ENCODE measurements at places on chromosomes 16 and 17. TPM values are rescaled to one million over a fixed set of nuclear protein-coding genes. Genes with fewer than 3 reads are reported as not detected.

Gene MRPS23
- 16.4 TPM for total RNA-seq

Gene ITGAX
- not detected for total RNA-seq

Gene KIF19
- 0.15 TPM for total RNA-seq

Gene ST6GALNAC2
- total RNA-seq, result 0.28 TPM

Gene CEMP1
- total RNA-seq, result not detected

Gene MGAT5B
- total RNA-seq, result 6.0 TPM

Gene C17orf107
- total RNA-seq, result 2.3 TPM

Gene GAS7
- total RNA-seq, result 2.9 TPM

Gene VWA3A
- 1.0 TPM for total RNA-seq

- no peak for DNase-seq
These were observed 25.9 kb downstream of the CLUH start for GRCh38 chr17:2685696-2686095.

GRCh38 chr16:17566075-17566474 lies 95.3 kb upstream of the XYLT1 start:
- no peak for DNase-seq

GRCh38 chr16:23081675-23082119 lies 67.6 kb downstream of the USP31 start:
- no peak for DNase-seq

GRCh38 chr16:66212428-66212827 lies 154.1 kb upstream of the CDH5 start:
- DNase-seq, result no peak

DNA sequence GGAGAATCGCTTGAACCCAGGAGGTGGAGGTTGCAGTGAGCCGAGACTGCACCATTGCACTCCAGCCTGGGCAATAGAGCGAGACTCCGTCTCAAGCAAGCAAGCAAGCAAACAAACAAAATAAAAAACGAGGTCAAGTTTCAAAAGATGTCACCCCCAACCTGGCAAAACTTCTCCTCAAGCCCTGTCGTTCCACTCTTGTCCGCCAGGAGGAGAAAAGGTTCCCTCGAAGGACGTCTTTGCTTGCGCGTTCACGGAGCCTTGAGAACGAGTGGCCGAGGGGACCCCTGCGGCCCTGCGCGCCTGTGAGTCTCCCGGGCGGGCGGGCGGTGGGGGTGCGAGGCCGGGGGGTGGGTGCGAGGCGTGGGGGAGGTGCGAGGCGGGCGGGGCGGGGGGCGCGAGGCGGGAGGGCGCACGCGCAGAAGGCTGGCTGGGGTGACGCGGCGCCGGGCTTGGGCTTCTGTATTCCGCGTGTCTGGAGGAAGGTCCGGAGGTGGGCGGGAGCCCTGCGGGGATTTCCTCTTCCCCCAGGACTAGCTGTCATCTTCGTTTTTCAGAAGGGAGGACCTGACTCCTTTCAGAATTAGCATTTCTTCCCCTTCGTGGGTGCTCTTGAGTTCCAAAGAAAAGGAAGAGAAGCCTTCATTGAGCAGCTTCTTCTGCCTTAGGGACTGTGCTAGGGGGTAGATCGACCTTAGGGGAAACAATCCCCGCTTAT lies 3.7 kb downstream of the SLC52A1 start:
- peak; percentile 90 for DNase-seq

DNA sequence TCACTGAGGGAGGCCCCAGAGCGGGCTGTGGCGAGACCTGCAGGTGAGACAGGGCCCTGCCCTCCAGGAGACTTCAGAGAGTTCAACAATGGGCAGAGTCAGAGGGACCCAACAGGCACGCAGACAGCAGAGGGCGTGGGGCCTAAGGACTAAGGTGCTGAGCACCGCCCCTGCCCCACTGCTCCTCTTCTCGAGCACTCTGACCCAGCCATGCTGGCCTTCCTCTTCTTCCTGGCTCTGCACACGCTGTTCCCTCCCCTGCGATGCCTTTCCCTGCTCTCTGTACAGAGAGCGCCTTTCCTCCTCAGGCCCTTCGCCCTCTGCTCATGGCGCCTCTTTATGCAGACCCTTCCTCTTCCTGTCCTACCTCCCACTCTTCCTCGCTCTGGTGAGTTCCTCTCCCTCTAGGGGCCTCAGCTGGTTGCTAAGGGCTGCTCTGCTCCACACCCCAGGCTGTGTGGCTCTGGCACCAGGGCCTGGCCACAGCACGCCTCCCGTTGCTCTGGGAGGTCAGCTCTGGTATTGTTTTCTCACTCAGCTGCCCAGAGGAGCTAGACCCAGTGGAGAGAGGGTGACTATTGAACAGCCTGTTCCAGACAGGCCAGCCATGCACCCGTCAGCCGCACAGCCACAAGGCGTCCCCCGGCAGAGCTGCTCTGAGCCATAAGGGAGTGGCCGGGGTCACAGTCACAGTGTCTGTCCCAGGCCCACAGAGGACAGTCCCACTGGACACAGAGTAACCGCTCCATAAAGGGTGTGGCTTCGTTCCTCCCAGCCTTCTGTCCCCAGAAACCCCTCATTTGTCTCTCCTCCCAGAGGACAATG lies 13.6 kb upstream of the RASD1 start:
- DNase-seq, result no peak

GRCh38 chr17:51346218-51346982 lies 86.1 kb downstream of the UTP18 start:
- no peak for DNase-seq

GRCh38 chr16:22347100-22347820 lies 27.2 kb downstream of the CDR2 start:
- DNase-seq, result no peak

- DNase-seq, result no peak
These were observed 37.0 kb downstream of the GAS7 start for GRCh38 chr17:10161386-10161785.

GRCh38 chr16:50371036-50371716 lies 2.4 kb upstream of the BRD7 start:
- DNase-seq, result no peak

DNA sequence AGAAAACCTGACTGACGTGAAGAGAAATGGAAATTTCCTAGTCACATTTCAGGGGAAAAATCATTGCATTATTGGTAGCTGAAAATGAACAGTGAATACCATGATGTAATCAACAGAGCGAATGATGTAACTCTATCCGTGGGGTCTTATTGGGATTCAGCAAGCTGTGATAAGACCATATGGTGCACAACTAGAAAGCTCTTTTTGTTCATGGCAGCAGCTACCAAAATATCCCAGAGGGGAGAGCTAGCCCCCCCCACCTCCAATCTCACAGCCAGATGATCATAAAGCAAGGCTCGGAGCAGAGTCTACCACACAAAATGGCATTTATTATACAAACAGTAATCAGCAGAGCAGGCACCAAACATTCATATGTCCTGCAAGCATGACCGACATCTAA lies 22.2 kb upstream of the DNAH17 start:
- no peak for DNase-seq

GRCh38 chr16:75320435-75320834 lies 69.0 kb upstream of the BCAR1 start:
- peak; percentile 58 for DNase-seq

- peak; percentile 70 for DNase-seq
These were observed 385 bp downstream of the CFAP119 start for GRCh38 chr16:30761427-30761927.

DNA sequence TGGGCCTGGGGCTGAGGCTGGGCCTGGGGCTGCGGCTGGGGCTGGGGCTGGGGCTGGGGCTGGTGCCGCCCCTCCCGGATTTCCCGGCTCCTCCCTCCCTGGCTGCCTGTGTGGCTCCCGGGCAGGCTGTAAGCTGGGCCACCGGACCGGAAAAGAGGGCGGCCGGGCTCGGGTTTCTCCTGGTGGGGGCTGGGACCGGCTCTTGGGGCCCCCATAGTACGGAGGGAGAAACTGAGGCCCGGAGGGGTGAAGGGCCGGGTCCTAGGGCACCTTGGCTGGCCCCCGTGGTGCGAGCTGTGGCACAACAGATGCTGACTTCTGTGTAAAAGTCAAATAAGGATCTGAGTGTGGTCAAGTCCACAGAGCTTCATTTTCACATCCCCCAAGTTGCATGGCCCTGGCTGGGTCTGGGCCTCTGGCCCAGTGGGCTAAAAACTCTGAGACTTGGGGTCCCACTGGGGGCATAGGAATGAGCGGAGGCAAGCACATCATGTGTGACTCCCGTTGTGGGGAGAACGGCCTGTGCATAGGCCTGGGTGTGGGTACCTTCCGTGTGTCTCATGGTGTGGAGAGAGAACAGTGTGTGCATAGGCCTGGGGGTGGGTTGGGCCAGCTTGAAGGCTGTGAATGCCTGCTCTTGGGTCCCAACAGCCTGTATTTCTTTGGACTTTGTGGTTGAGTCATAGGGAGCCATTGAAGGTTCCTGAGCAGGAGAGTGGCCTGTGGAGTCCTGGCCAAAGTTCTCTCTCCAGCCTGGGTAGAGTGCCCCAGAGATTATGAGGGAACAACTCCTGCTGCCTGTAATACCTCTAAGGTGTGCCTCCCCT lies 123.9 kb upstream of the CIBAR2 start:
- no peak for DNase-seq

GRCh38 chr17:65749479-65749878 lies 188.0 kb upstream of the AXIN2 start:
- DNase-seq, result no peak

DNA sequence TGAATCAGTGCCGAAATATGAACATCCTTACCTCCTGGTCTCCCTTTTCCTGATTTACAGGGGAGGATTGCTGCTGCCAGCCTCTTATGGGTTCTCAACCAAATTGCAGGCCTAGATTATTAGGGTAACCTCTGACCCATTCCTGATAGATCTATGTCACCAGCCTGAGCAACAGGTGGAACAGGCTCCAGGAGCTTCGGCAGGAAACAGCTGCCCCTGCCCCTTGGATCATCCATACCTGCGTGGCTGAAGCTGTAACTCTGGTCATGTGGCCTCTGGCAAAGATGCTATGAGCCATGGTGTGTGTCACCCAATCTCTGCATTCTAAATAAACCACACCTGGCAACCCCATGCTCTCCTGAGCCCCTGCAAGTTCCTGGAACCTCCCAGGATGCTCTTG lies 18.4 kb upstream of the RBBP6 start:
- no peak for DNase-seq

DNA sequence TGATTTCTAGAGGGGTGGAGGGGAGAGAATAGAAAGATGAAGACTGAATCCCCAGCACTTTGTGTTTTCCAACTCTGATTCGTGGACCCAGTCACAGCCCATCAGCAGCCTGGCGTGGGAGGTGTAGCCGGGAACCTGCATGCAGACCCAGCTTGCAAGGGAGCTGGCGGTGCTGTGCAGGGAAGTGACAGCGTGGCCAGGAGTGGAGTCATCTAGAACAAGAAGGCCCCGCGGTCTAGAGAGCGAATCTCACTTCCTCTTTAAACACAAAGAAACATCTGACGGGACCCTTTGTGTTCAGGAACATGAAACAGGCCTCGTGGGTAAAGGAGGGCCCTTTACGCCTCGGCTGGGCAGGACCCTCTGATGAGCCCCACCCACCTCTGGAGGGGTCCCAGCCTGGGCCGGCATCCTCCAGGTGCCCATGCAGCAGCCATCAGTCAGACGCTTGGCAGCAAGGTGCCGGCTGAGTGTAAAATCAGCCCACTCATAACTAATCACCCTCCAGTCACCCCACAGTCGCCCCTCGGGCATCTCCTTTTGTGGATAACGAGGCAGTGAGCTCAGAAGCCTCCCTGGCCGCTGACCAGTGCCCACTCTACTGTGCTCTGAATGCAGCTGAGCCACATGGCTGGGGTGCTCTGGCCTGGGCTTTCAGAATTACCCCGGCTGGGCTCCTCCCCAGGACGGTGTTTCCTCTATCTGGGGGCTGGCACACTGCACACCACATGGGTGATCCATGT lies 4.4 kb downstream of the SNAI3 start:
- DNase-seq, result no peak

- DNase-seq, result no peak
These were observed 1.2 kb upstream of the TAOK1 start for GRCh38 chr17:29388937-29389336.

- peak; percentile 67 for DNase-seq
These were observed 3.1 kb upstream of the SOX9 start for GRCh38 chr17:72117535-72118334.

GRCh38 chr17:28228109-28228840 lies 90.7 kb upstream of the TMEM97 start:
- DNase-seq, result peak; percentile 50

DNA sequence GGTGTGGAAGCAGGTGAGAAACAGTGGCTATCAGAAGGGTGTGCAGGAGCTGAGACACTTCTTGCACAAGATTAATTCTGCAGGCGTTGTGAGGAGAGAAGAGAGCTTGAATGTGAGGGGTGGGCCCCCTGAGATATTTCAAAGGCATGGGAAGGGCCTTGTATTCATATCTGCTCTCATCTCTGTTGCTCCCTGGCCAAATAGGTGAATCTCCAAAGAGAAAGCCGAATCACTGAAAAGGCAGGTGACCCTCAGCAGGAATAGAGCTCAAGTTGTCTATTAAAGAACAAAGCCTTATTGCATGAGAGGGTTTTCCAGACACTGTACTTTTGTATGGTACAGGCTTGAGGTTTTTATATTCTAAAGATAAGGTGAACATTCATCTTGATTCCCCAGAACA lies 373.1 kb downstream of the TMEM114 start:
- DNase-seq, result no peak

DNA sequence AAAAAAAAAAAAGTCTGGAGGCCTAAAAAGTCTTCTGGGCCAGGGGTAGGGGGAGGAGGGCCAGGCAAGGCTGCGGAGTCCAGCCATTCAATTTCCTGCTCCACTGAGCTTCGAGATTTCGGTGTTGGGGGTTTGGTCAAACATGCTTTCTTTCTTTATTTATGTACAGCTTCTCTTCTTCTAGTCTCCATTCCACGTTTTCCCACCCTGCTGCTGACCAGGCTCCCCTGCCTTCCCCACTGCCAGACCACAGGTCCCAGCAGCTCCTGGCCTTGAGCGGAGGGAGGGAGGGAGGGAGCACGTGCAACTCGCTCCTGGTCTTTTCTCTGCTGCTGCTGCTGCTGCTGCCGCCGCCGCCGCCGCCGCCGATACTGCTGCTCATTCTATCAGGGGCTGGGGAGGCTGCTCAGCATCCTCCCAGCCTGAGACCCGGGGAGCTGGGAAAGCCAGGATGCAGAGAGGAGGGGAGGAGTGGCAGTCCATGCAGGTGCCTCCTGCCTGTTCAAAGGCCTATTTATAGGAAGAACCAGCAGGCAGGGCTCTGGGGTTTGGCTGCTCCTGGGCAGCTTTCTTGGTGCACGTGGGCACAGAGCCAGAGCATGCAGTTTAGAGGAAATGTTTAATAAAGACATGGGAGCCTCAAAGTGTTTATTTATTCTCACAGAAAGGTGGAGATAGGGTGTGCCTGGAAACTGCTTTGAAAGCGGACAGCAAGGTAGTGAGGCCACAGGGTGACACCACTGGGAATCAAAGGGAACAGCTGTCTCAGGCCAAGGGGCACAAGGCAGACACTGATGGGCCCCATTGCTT lies 23.4 kb upstream of the ZFHX3 start:
- DNase-seq, result peak; percentile 73

- no peak for DNase-seq
These were observed 7.3 kb downstream of the THRA start for GRCh38 chr17:40069751-40070708.

- no peak for DNase-seq
These were observed 3.8 kb upstream of the WIPI1 start for GRCh38 chr17:68461122-68461539.

GRCh38 chr16:87742781-87743490 lies 22.9 kb downstream of the KLHDC4 start:
- DNase-seq, result no peak
